H4 (cell line): ENCODE measurements at places on chromosomes 7 and 10.

- DNase-seq: no peak
Measured at GRCh38 chr7:4775848-4776623, 613 bp downstream of the AP5Z1 start.

- DNase-seq: no peak
Measured at GRCh38 chr7:135365721-135366120, 132.1 kb downstream of the STRA8 start.

GRCh38 chr10:102405108-102405571 lies 9.6 kb downstream of the NFKB2 start:
- no peak for DNase-seq

DNA sequence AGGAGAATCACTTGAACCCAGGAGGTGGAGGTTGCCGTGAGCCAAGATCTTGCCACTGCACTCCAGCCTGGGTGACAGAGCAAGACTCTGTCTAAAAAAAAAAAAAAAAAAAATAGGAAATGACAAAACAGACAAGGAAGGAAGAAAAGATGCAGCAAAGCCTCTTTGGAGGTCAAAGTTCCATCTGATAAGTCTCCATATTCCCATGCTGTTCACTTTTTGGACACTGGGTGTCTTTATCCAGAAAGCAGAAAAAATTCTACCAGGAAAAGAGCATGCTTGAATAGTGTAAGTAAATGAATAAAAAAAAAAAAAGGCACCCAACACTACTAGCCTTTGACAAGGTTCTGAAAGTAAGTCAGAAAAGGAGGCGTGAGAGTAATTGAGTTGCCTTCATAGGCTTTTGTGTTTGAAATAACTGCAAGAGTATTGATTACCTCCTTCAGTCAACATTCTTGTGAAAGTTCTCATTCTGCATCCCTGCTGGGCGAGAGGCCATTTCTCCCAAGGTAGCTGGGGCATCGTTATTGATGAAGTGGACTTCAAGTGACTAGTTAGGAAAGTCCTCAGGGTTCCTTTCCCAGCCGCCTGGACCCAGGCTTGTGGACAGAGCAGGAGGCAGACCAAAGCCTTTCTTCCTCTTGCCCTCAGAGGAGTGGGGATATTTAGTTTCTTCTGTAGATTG lies 133.3 kb upstream of the KIF5B start:
- DNase-seq: no peak

GRCh38 chr7:100880645-100881044 lies 5.7 kb downstream of the SRRT start:
- no peak for DNase-seq

GRCh38 chr7:30682212-30683083 lies at the start of gene CRHR2:
TSS of gene CRHR2 (minus strand) at chr7:30682456. CDS start at chr7:30682280, 176 bp downstream.
- DNase-seq: no peak

DNA sequence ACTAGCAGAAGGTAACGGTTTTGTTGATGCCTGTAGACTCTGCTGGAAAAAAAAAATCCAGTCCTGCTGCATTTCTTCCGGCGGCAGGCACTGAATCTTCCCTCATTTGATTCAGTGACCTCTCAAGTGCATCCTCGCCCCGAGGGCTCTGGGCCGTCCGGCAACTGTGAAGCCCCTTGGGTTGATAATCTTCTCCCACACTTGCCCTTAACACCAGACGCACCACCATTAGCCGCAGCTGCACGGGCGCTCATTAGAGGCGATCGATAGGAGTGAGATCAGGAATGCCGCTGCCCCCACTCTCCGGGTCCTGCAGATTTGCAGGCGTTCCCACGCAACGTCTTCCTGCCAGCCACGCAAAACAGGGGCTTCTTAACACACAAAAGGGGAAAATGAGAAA lies 200.0 kb upstream of the MKI67 start:
- DNase-seq: no peak

DNA sequence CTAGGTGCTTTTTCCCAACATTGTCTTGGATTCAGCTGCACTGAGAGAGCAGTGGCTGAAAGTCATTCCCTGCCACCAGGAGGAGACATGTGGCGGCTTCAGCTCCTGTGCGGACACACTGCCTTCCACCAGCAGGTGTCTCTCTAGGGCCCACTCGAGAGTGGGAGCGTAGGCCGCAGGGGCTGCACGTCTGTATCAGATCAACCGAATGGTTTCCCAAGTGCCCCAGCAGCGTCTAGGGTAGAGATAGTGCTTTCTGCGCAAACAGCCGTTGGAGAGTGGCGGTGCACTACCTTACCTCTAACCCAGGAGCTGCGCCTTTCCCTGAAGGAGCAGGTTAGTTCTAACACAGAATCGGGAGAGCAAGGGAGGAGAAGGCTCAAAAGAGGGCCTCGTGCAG lies 31.7 kb downstream of the PAPOLB start:
- peak; percentile 87 for DNase-seq
